Heart left ventricle (tissue), 16 donors: ENCODE measurements at places on chromosomes 13 and 19.

DNA sequence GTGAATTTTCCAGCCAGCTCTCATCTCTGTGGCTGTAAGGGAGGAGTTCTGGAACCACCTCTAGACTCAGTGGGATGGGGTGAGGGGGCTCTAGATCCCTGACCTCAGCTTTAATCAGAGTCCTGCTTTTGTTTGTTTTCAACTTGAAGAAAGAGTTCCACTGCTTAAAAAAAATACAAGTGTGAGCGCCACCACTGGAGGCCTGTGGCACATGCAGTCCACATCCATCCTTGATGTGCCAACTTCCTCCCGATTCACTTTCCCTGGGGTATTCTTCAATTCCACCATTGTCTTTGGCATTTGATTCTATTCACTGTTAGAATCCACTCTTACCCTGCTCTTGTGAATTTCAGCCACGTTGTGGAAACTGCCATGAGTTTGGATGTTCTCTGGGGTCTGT, 62.4 kb upstream of the GJB6 start:
- DNase-seq = no peak

- no peak for DNase-seq
Observed at GRCh38 chr13:50452756-50453155, 390.7 kb downstream of the DLEU7 start.

DNA sequence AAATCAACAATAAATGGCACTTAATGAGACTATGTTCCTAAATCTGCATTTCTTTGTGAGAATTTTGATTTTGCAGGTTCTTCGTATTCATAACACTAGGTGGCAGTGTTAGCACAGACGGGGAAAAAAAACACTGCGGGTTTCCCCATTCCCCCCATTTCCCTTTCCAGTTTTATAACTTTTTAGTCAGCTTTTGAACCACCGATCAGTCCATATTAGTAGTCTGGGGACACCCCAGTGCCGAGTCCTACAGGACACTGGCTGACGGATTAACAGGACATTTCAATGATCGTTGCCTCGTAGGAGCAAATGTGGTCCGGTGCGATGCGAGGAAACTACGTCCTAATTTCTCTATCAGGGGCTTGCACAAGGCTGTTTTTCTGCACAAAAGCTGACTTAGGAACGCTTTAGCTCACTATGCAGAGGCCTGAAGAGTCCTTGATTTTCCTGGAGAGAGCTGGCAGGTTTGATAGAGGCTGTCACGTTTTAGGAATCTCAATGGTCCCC, 234.3 kb downstream of the LMO7 start:
- no peak for DNase-seq

DNA sequence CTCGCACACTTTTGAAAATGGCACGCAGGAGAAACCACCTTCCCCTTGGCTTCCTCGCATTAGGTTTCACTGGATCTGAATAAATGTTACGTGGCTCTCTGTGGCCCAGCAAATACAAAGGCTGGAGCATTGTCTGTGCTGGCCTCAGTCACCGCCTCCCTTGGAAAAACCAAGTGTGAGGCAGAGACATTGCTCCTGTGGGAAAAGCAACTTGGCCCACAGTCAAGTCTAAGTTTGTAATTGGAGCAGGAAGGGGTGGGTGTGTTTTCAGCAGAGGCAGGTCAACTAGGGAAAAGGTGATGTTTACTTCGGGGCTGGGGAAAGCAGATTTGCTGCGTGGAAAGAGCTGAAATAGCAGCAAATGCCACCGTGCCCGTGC, 101.6 kb downstream of the IRS2 start:
- DNase-seq = peak; percentile 66

DNA sequence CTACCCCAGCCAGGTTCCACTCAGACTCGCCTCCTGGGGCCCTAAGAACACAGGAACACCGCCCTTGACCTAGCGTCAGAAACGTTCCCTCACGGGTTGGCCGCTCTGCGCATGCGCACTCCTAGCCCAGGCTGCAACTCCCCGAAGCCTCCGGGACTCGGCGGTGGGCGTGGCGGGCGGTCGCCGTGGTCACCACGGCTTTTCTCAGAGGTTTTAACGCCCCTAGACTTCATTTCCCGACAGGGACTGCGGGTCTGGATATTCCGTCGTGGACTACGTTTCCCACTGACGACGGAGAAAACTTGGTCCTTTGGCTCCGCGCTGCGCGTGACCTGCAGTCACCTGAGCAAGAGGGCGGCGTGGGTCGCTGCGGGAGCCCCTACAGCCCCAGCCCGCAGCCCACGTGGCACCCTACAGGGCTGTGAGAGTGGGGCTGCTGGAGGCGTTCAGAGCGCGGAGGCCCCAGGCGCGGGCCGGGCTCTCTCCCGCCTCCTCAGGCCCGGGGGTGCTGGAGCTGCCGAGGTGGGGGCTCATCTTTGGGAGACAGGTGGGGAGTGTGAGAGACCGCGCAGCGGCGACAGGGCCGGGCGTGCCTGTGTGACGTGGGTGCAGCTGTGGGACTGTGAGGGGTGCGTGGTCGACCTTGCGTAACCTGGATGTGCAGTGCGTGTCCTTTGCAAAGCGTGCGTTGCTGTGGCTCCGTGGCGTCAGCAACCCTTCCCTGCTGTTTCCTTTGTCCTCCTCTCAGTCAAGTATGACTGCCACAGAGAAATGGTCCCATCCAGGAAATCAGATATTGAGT, 38.0 kb upstream of the ZNF573 start:
- DNase-seq = peak; percentile 90

DNA sequence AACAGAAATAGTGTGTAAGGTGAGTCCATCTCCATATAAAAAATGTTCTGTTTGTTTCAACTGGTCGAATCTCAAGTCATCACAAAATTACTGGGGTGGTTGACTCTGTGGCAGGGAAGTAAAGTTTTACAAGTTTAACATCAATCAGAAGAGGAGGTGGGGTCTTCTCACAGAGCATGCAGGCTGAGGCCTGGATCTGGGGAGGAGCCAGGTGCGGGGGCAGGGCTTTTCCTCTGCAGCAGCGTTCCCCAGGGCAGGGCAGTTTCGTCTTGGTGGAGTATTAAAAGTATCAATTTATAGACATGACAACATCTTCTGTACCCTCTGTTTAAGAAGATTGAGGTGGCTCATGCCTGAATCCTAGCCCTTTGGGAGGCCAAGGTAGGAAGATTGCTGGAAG, 68.8 kb downstream of the SLC7A9 start:
- no peak for DNase-seq

GRCh38 chr19:46970815-46971214, 48.8 kb upstream of the NPAS1 start:
- peak; percentile 86 for DNase-seq

DNA sequence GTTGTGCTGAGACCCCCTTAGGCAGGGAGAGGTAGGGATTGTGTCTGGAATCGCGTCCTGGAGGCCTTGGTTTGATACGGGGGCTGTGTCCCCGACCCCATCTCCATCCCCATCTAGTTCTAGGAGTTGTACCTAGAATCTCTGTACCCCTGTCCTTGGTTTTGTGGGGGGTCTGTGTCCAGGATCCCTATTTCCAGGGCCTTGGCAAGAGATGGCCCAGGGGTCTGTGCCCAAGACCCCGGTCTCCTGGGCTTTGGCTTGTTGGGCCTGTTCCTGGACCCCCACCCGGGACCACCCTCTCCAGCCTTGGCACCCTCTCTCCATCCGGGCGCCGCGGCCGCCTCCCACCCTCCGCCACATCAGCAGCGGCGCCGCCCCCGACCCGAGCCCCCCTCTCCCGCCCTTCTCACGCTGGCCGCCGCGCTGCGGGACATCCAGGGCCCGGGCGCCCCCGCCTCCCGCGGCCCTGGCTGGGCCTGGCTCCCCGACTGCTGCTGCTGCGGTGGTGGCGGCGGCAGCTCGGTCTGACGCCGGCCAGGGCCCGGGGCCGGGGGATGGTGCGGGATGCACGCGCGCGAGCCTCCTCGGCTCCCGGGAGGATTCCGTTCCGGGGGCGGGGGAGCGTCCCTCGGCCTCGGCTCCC, at the start of gene NUMBL:
Gene NUMBL, minus strand, starts transcription at position 602 of the 643 bp plus-strand sequence. Its CDS starts 168 bp downstream, at position 434.
- no peak for DNase-seq

- DNase-seq = no peak
Observed at GRCh38 chr13:21872795-21873194, 201.9 kb downstream of the FGF9 start.

- no peak for DNase-seq
Observed at GRCh38 chr19:18972851-18973250, 31.8 kb upstream of the HOMER3 start.

DNA sequence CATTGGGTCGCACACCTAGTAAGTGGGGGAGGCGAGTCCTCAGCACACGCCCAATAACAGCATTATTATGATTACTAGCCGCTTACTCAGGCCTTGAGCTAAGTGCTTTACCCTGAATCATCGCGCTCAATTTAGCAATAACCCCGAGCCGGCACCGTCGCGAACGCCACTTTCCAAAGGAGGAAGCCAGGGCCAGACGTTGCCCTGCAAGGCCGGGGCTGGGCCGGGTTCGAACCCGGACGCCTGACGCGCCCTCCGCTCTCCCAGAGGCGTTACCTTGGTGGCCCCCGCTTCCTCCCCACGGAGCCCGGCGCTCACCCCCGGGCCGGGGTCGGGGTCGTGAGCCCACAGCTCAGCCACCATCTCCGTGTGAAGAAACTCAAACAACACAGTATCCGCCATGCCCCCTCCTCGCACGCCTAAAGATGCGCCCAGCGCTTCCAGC, at the start of gene TRAPPC6A:
Gene TRAPPC6A, minus strand, starts transcription at position 421 of the 445 bp plus-strand sequence. Its CDS starts 19 bp downstream, at position 402.
- DNase-seq = no peak

DNA sequence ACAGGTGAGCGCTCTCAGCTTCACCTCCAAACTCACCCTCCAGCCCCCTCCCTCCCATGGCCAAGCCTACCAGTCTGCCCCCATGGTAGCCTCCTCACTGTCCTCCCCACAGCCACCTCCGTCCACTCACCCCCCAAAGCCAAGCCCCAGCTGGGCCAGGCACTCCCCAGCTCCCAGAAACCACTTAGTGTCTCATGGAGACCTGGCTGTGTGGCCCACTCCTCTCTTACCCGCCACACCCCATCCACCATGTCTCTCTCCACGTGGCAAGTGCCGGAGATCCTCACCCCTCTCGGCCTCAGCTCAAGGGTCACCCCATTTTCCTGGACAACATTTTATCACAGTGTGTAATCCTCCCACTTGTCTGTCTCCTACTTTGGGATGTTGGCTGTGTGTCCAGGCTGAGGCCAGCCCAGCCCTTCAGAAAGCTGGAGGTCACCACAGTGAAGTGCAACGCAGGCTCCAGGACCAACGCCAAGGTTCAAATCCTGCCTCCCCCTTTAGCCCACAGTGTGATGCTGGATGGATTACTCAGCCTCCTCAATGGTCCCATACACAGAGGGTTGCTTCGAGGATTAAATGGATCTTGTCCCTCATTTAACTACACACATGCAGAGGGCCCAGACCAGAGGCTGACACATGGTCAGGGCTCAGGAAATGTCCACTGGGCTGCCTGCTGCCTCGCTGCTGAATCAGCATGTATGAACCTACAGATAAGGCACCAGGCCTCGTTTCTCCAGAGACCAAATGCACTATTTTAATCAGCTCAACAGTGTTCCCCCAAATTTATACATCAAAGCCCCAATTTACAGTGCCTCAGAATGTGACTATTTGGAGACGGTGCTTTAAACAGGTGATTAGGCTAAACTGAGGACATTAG, 71.3 kb downstream of the CEBPG start:
- no peak for DNase-seq

- no peak for DNase-seq
Observed at GRCh38 chr13:64684685-64685431, 2545.3 kb downstream of the PCDH9 start.

- peak; percentile 62 for DNase-seq
Observed at GRCh38 chr19:5138606-5139582, 170.0 kb downstream of the KDM4B start.

GRCh38 chr19:48051335-48052033, 7.6 kb upstream of the CABP5 start:
- no peak for DNase-seq

- DNase-seq = no peak
Observed at GRCh38 chr19:9531933-9532332, 6.5 kb downstream of the ZNF426 start.

DNA sequence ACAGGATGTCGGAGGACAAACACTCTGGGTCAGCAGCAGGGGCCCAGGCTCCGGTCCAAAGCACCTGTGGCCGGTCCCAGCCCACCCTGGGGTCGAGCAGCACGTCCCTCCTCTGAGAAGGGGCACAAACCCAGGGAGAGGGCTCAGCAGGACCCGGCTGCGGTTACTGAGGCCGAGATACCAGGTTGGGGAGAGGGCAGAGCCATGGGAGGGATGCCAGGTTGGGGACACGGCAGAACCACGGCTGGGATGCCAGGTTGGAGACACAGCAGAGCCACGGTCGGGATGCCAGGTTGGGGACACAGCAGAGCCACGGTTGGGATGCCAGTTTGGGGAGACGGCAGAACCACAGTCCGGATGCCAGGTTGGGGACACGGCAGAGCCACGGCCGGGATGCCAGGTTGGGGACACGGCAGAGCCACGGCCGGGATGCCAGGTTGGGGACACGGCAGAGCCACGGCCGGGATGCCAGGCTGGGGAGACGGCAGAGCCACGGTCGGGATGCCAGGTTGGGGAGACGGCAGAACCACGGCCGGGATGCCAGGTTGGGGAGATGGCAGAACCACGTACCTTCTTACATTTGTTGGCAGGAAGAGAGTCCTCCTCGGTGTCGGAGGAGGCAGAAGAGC, 18.5 kb downstream of the MIER2 start:
- DNase-seq = no peak

DNA sequence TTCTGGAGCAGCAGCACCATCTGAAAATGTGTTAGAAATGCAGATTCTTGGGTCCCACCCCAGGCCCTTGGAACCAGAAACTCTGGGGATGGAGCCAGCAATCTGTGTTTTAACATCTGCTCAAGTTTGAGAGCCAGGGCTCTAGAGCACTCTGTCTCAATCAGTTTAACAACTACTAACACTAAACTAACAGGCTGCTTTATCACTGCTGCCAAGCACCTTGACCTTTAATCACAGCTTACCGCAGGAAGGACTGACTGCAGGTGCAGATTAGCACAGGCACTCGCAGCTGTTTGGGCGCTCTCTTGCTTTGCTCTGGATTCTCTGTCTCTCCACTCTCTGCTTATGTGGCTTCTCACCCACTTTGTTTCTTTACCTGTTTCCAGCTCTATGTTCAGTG, 163.5 kb downstream of the MTUS2 start:
- DNase-seq = no peak

DNA sequence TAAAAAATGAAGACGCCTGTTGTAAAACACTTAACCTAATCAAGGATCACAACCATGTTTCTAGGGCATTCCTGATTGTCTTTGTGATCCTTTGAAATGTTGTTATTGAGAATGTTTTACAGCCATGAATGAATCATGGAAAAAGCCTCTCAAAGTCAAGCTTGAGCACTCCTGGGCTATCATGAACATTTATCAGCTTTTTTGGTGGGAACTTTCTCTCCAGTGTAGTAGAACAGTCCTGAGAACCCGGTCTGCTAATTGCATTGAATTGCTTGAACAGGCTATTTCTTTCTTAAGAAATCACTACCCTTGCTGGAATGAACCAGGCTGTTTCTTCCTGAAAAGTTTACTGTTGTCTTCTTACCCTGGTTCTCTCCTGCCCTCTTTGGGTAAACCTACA, 516.5 kb downstream of the FGF9 start:
- DNase-seq = no peak

GRCh38 chr13:37450276-37450675, 148.3 kb downstream of the POSTN start:
- DNase-seq = no peak
